ENCODE measurements at places on chromosomes 6 and 20.

- DNase-seq, result no peak
Observed at GRCh38 chr20:46283426-46284039, 24.8 kb downstream of the CDH22 start.

DNA sequence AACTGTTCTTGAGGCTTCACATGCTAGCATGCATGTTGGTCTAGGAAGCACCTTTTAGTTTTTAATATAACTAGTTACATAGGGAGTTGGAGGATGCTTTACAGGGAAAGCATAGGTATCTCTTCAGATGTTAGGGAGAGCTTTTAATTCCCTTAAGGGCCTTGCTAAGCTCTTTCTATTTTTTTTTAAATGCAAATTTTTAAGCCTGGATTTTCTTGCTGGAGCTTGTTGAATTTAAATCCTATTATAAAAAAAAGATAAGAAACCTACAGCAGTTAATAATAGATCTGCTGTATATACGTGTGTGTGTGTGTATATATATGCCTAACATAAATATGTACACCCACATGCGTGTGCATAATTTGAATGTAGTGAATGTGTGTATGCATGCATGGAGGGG, 79.0 kb downstream of the FIG4 start:
- no peak for DNase-seq

GRCh38 chr6:123908797-123909196, 105.1 kb downstream of the NKAIN2 start:
- DNase-seq, result no peak

DNA sequence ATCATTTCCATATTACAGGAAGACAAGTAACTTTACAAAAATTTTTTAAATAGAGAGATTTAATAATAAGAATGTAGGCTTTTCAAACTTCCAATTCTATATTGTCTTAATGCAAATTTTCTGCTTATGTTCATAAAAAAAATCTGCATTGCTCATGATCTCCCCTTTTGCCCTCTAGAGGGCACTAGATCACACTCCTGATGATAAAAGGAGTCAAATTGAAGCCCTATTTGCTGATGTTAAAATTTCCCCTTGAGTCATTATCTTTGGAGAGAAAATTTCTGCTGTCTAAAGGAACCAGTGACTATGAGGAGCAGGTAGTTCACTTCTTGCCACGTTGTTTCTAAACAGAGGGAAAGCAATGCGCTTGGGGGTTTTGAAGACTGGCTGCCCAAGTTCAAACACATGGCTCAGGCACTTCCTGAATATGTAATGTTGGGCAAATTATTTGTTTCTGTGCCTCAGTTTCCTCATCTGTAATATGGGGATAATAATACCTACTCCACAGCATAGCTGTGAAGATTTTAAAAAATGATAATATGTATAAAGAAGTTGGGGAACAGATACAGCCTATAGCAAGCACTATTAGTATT, 874.2 kb downstream of the TFAP2A start:
- DNase-seq, result no peak

DNA sequence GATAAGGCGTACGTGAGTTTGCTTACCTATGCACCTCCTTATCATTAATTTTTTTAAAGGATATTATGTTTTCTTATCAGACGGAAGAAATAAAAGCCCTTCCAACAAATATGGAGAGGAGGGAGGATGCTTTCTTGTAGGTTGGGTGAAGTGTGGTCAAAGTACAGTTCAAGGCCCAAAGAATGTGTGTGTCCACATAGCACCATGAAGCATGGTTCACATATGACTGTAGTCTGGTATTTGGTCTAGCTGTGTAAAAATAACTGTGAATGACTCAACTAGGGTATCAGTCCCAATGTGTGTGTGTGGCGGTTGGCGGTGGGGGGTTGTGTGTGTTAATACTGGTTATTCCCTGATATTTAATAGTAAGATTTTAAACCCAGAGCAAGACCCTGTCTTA, 212.7 kb downstream of the TMEM242 start:
- no peak for DNase-seq

- DNase-seq, result no peak
Observed at GRCh38 chr6:108174371-108175175, 8.8 kb downstream of the NR2E1 start.

DNA sequence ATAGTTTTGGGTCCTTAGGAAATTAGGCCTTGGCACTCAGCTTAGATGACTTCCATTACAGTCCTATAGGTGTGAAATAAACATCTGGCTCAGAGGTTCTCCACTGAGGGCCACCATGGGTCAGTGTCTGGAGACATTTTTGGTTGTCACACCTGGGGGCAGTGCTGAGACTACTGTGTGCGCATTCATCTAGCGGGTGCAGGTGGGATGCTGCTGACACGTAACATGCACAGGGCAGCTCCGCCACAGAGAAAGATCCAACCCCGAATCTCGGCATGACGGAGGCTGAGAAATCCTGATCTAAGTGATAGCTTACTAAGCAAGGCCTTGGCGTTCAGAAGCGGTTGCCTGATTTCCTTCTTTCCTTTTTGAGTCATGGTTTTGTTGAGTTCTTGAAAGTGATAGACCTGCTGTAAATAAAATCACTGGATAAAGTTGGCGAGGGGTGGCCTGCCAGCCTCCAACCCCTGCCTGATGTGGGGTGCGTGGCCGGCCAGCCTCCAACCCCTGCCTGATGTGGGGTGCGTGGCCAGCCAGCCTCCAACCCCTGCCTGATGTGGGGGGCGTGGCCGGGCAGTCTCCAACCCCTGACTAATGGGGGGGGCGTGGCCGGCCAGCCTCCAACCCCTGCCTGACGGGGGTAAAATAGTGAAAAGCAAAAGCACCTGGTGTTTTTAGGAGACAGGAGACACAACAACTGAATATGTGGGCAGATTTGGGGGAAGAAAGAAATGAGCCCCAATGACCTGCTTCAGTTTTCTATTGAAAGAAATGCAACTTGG, 158.1 kb downstream of the CDH26 start:
- DNase-seq, result no peak

- DNase-seq, result no peak
Observed at GRCh38 chr6:90387826-90388225, 91.2 kb upstream of the BACH2 start.

- no peak for DNase-seq
Observed at GRCh38 chr20:2006452-2007361, 12.8 kb upstream of the PDYN start.

DNA sequence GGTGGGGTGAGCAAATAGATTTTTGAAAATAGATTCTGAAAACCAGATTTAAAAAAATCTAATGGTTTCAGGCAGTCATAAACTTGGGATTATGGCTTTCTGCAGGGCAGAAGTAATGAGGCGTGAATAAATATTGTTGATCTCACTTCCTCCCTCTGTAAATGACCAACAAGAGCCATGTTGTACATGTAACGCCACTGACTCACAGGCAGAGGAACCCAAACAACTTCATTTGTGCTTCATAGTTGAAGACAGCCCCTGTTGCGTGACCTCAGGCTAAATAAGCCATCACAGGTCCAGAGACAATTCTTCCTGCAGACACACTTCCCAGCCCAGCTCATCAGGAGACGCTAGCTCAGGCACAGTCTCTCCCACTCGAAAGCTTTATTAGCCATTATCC, 59.1 kb upstream of the F13A1 start:
- DNase-seq, result no peak

- DNase-seq, result no peak
Observed at GRCh38 chr20:13022401-13023155, 13.8 kb downstream of the SPTLC3 start.

DNA sequence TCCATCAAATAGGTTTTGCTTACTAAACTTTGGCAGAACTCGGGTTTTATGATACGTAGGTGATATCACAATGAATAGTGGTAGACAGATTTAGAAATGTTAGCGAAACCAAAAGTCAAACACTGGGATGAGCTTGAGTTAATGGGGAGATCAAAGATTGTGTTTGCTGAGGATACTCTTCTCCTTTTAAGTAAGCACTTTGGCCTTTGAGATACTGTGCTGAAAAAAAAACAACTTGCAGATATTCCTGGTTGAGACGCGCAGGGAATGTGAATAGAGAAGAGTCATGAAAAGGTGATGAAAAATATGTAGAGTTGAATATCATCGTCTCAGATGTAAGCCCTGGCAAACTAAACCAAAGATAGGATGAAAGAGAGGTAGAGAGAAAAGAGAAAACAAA, 48.3 kb downstream of the TRMT11 start:
- no peak for DNase-seq

DNA sequence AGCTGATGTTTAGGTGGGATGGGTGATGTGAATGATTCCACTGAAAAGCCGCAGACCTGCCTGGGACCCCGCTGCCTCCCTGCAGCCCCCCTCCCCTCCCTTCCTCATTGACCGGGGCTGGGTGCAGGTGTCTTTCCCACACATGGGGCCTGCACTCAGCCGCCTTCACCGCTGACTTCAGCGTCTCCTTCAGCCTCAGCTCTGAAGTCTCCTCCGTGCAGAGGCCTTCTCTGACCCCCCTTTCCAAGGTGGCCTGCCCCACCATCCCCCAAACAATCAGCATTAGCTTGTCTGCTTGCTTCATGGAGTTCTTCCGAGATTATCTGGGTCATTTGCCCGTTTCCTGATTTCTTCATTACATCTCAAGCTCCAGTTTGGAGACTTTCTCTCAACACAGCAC, 140.7 kb downstream of the SMOC2 start:
- DNase-seq, result no peak

DNA sequence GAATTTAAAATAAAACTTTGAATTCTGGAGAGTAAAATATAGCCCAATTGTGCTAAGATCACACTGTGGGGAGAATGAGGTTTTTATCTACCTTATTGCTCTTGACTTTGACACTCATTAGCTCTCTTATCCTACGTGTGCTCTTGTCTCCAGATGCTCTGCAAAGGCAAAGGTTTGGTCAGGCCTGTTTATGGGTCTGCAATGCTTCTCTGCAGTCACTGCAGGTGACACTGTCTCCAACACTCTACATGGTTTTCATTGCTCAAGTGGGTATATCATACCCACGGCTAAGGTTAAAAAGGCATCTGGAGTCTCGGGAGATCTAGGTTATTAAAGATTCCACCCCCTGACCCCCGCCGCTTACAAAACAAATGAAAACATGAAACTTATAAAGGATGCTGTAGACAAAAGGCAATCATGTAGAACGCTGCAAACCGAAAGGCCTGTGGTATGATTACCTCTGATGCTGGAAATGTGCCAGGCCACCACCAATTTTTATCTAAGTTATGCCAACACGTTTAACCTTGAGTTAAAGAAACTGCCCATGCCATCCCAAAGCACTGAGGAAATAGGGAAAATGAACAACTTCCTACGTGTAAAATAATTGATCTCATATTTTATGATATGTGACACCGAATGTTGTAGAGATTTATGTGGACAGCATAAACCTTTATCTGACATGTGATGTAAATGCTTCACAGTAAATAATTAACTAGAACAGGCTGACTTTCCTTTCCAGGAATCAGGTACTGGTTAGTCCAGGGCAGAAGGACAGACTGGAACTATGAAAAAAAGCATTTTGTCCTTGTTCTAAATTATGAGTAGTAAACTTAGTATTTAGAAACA, 238.2 kb upstream of the NOX3 start:
- DNase-seq, result no peak

DNA sequence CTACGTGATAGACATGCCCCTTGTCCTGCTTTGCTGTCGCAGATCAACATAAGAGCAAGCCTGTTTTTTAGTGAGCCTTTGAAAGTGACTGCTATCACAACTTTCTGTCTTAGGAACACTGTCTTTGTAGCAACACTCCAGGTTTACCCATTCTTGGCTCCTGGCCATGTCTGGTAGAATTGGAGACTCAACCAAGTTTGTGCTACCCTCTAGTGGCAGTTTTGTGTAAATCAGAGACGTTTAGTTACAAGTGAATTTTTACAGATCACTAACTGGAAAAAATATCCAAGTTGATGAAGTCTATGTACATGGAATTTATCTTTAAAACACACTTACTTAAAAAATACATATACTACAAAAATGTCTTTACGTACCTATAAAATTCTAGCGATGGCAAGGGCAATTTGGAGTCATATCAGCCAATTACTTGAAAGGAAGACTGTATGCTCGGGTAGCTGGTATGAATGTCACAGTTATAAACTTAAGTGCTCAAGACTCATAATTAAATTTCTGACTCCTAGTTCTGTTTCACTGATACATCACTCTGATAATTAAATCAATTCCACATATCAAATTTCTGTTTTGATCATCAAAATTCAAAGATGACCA, 101.4 kb downstream of the ADGB start:
- peak; percentile 32 for DNase-seq

GRCh38 chr6:81802356-81802755, 49.9 kb upstream of the TENT5A start:
- no peak for DNase-seq

DNA sequence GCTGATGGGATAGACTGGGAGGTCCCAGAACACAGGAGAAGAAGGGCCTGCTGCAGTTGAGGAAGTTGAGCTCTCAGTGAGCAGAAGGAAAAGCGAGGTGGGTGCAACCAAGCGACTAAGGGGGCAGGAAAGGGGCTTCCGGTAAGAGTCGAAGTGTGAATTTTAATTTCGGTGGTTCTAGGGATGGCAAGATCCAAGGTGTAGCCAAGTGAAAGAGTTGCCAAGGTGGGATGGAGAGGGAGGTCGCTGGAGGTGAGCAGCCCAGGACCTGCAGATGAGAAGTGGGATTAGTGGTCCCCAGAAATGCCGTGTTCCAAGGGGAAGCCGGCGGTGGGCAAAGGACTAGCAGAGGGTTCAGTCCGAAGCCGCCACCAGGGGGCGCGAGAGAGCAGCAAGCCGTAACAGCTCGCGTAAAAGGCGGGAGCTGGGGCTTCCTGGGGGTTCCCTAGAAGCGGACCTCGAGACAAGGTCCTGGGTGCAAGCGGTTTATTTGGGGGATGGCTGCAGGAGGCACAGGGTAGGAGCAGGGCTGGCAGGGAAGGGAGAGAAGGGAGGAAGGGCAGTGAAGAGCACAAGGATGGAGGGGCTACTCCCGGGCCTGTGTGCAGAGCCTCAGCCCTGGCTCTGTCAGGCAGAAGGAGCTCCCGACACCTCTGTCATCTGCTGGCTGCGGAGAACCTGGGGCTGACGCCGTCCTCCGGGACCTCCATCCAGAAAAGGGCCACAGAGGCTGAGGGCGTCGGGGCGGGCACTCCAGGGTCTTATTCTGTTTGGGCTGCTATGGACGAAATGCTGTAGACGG, 103.6 kb downstream of the PAX1 start:
- no peak for DNase-seq

- no peak for DNase-seq
Observed at GRCh38 chr6:118277631-118278030, 270.5 kb upstream of the PLN start.

GRCh38 chr6:599576-600448, 57.1 kb downstream of the HUS1B start:
- no peak for DNase-seq

- no peak for DNase-seq
Observed at GRCh38 chr20:19789446-19789845, 31.4 kb downstream of the RIN2 start.
